ENCODE measurements at places on chromosomes 7 and 10.
A peak's percentile ranks its signal among the peaks of the same experiment; 100 is the strongest.

DNA sequence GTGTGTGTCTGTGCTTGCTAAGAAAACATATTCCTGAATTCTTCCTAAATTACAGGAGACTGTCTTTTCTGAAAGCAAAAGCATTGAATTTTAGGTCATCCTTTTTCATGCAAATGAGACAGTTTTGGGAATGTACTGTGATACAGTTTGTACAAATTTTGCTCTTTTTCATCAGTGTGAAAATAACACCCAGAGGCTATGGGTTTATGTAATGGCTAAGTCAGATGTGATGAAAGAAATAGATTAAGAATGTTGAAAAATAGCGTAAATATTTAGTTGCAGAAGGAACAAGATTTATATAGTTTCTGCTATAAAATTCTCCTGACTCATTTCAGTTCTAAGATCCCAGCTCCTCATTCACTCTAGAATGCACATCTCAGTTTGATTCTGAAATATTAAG lies 24.6 kb downstream of the POM121L12 start:
- DNase-seq: no peak

GRCh38 chr10:76034353-76035205 lies 603.2 kb downstream of the LRMDA start:
- DNase-seq: no peak

- no peak for DNase-seq
Measured at GRCh38 chr7:41570766-41571165, 132.1 kb downstream of the INHBA start.

GRCh38 chr10:18104223-18104872 lies 35.9 kb upstream of the CACNB2 start:
- peak; percentile 7 for DNase-seq

DNA sequence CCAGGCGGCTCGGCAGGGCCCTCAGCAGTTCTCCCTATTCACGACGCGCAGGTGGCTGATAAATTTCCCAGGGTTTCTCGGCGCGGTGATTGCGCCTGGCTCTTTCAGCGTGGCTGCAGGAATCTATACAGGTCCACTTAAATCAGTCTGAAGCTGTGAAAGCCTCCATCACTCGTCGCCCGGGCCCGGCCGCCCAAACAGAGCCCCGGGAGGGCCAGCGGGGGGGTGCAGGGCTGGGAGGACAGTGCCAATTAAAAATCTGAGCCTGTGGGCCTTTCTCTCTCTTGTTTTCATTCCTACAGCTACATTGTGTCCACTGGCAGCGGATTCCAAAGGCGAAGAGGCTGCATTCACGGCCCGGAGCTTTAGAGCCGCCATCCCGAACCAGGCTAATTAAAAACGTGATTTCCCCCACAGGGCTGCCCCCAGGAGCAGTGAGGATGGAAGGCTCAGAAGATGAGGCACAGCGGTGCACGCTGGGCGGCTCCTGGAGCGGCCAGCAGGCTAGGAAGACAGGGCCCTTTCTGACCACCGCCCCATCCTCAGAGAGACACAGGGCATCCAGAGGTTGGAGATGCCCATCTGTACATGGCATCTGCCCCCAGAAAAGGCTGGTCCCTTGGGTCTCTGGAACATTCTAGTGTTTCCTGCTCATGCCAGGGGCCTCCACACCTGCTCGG lies 100.7 kb downstream of the FAM53B start:
- no peak for DNase-seq

- no peak for DNase-seq
Measured at GRCh38 chr10:131745591-131745990, 155.2 kb upstream of the PPP2R2D start.

DNA sequence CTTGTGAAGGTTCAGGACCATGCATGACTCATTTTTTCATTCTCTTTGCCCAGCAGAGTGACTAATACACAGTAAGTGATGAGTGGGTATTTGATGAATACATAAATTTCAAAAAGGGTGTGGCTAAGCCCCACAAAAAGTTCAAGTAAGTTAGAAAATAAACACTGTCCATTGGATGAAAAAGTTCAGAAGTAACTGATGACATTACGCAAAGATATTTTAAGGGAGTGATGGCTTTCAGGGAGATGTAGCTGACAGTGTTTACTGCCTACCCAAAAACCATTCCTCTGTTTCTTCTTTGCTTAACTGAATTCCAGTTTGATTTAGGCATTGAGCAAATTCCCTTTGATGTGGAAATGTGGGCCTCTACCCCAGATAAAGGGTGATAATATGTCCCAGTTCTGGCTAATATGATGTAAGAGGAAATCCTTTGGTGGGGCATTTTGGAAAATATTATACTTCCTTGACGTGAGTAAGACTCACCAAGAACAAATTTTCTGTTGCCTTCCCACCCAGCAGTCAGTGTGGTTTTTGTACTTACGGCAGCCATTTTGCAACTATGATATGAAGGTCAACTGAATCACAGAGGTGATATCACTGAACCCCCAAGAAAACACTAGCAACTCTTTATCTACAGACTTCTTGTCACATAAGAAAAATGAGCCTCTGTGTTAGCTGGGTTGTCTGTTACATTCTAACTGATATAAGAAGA lies 29.0 kb upstream of the EBLN1 start:
- DNase-seq: no peak

- DNase-seq: no peak
Measured at GRCh38 chr7:102255916-102256315, 30.8 kb upstream of the SH2B2 start.

- DNase-seq: no peak
Measured at GRCh38 chr10:13608246-13608853, 21.6 kb downstream of the PRPF18 start.

- DNase-seq: no peak
Measured at GRCh38 chr10:88041243-88042159, 178.1 kb downstream of the PTEN start.

DNA sequence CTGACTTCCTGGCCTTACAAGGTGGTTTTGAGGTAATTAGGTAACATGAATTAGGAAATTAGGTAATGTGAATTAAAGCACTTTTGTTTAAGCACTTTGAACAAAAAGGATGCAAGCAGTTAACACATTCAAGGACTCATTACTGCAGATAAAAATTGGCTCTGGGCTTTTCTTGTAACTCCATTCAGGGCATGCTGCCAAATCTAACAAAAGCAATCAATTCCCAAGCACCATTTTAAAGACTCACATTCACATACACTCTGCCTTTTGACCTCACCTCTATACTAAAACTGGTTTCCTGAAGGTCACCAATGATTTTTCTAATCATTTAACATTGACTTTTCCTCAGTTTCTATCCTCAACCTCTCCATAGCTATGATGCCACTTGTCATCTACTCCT lies 251.2 kb upstream of the RHOBTB1 start:
- no peak for DNase-seq

GRCh38 chr7:416761-417624 lies 102.7 kb downstream of the PDGFA start:
- DNase-seq: no peak

DNA sequence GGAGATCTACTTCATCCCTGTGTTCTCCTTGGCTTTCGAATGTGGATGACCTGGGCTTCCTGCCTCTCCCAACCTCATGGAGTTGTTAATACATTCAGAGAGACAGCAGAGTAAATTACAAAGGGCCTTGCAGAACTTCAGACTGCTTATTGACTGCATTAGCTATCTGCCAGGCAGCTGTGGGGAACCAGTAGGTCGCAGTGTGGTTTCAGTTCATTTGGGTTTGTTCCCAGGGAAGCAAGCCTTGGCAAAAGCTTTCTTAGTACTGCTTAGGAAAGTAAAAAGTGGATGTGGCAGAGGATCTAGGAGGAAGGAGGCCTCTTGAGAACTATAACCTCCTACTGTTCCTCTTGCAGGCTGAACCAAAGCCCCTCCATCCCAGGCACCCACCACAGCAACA lies 9.2 kb downstream of the NPFFR1 start:
- no peak for DNase-seq

- DNase-seq: no peak
Measured at GRCh38 chr10:110017052-110017451, 9.3 kb downstream of the ADD3 start.

GRCh38 chr10:105291571-105291970 lies 650.5 kb downstream of the SORCS3 start:
- DNase-seq: no peak

DNA sequence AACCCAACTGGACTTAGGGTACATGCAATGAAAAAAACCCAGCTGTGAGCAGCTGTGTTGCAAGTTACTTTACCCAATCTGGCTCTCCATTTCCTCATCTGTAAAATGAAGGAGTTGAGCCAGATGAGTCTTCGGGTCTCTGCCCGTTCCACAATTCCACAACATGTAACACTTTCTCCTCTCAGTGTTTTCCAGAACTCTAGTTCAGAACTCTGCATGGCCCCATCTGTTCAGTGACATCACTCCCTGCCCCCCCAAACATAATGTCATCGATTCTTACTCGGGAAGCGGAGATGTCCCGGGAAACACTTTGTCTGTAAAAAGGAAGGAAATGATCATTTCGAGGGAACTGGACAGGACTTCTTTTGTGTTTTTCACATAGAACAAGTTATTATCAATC lies 2.5 kb downstream of the SH3PXD2A start:
- no peak for DNase-seq

GRCh38 chr7:14717816-14718215 lies 184.7 kb downstream of the DGKB start:
- no peak for DNase-seq
